Fibroblast of upper back skin (primary cell): ENCODE measurements at places on chromosomes 16 and 17.

DNA sequence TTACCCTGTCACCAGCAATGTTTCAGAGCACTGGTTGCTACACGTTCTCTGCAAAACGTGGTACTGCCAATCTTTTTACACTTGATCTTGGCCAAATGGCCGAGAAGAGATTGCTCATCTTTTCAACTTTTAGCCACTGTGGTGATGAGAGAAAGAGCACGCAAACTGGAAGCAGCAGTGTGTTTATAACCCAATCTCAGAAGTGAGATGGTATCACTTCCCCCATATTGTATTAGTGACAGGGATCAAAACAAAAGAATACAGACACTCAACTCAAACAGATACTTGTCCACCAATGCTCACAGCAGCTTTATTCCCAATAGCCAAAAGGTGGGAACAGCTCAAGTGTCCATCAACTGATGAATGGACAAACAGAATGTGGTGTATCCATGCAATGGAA, 72.1 kb upstream of the FA2H start:
- no peak for DNase-seq

DNA sequence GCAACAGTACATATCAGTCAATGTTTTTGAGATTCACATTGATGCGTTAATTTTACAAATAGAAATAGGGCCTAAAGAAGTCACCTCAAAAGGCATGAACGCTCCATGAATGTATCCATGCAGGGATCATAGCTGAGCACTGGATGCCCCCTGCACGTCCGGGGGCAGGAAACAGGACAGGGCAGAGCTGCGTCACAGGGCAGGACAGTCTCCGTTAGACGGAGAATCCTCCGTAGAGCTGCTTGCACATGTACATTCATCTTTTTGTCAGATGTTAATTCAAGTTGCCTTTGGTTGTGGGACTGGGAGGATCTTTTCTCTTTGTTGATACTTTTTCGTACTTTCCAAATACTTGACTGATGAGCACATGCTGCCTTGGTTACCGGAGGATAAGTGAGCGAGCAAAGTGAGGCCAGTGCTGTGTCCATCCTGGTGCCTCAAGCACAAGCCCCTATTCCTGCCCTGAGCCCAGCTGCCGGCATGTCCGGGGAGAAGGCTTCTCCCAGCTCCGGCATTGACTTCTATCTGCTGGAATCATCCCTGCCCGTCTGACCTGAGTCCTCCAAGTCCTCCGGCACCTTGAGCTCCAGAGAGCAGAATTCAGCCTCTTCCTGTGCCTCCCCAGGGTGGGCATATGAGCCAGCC, 15.0 kb downstream of the GAA start:
- no peak for DNase-seq

DNA sequence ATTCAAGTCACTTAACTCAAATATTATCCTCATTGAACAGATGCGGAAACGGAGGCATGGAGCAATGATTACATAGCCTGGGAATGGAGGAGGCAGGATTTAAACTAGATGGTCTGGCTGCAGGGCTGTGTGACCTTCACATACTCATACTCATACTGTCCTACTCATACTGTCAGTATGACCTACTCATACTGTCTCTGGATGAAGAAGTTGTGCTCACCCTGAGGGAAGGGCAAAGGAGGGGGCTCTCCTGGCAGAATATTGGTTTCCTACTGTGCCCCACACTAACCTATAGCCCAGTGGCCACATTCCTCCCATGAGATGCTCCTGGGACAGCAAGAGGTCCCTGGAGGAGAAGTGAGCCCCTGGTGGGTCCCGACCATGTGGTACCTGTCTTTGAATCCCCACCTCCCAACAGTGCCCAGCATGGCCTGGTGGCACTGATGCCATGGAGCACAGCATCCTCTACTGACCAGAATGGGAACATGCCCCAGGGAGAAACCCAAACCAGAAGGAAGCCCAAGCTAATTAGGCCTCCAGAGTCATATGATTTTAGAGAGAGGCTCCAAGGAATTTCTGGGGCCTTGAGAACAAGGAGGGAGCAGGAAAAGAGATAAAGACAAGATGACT, 197.3 kb upstream of the SDK2 start:
- DNase-seq, result peak; percentile 10

DNA sequence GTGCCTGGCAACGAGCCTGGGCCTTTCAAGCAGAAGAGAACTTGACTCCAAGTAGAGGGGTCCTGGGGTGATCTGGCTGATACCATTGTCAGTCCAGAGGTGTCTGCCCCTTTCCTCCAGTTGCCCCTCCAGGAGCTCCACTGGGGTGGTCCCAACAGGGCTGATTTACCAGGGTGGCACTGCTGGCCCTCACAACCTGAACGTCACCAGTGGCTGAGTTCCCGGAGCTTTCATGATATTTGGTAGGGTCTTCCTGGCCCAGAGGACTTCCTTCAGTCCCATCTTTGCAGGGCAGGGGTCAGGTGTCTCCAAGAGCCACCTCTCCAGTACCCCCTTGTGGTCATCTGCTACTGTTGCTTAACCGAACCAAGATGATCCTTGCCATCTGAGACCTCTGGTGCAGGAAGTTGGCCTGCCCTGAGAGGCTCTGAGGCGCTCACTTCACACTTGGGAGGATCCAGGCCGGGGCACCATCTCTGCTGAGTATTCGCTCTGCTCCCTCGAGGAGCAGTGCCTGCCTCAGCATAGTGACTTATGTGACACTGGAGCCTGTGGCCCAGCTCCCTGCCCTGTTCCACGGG, 3.5 kb downstream of the LIMD2 start:
- peak; percentile 24 for DNase-seq

DNA sequence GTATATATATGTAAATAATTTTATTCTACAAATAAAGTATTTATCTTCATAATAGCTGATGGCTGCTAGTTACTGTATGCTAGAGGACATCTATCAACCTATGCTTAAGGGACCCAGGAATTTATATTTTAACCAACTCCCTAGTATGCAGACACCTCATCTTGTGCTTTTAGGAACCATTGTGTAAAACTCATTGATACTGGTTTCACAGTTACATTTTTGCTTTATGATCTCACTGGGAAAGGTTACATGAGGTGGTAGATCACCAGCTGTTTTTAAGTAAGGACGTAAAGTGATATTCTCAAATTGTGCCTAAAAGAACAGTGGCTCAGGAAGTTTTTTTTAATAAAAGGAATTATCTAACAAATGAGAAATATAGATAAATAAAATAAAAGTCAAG, 56.4 kb downstream of the VMP1 start:
- DNase-seq, result peak; percentile 93

- no peak for DNase-seq
These were observed 5.0 kb downstream of the ESRP2 start for GRCh38 chr16:68230956-68231355.

DNA sequence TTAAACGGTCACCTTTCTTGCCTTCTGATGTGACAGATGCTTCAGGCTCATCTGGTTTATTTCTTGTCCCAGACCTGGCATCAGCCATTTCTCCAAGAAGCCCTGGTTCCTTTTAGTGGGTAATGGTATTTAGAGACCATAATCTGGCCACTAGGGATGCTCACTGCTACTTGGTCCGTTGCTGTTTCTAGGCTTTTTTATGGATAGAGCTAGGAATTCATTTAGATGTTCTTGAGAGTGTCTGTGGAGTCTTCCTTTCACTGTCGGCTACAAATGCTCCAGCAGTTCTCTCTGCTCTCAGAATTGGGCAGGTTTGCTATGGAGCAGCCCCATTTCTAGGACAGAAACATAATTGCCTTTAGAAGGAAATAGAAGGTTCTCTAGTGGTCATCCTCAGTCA, 214.5 kb downstream of the KATNIP start:
- DNase-seq, result no peak

GRCh38 chr17:11406716-11407115, 165.7 kb downstream of the SHISA6 start:
- no peak for DNase-seq

DNA sequence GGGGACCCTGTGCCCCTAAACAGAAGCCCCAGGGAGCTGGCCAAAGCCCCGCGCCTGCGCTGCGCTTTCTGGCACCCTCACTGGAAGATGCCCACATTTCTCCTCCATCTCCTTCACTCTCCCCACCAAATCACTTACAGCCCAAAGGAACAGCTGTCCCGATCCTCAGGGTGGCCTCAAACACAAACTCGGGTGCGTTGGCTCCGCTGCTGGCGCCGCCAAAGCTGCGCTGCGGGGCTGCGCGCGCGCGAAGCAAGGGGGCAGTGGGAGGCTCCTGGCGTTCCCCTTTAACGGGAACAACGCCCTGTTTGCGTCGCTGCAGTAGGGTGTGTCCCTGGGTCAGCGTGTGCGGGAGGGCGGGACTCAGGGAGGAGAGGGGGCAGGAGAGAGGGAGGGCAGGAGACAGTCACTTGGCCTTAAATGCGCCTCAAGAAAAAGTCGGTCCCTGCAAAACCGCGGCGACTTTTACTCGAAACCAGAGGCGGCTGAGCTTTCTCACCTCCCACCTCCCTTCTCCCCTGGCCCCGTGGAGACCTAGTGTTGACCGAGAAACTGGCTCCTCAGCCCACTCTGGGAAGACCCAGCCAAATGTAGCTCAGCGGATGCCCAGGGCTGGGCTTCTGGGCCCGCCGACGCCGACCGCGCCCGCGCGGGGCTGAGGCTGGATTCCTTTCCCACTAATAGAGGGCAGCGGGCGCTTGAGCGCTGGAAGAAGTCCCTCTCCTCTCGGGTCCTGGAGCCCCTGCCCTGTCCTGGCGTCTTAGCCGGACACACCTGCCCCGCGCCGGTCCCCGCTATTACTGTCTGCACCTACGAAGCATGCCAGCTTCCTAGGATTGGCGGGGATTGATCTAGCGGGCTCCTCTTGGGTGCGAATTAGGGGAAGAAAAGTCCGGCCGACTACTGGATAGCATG, 2.6 kb downstream of the PMP22 start:
- peak; percentile 79 for DNase-seq

DNA sequence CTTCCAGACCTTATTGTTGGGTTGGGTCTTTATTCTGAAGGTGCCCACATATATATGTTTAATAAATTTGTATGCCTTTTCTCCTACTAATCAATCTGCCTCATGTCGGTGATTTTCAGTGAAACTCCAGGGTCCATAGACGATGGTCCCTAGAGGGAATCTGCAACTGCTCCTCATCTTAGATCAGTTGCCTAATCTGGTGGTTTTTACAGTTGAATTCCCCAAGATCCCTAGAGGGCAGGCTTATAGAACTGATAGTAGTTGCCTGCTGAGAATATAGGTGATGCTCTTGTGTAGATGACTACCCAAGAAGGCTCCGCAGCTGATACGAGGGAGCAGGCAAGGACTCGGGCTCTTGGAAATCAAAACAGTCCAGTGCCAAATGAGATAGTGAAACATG, 619.2 kb upstream of the C16orf82 start:
- no peak for DNase-seq

DNA sequence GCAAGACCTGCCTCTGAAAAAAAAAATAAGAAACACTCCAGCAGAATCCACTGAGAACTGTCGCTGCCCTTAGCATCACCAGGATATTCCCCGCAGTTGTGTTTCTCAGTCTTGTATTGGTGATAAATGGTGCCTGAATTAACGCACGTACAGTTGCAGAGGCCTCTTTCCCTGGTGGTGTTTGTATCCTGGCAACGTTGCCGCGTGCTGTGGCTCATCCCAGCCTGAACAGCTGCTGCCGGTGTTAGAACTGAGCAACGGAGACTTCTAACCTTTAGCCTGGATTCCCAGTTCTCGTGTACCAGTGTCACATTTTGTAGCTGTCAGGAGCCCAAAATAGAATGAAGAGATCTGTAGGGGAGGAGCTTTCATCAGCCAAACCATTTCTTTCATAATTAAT, 4.8 kb downstream of the MLYCD start:
- DNase-seq, result no peak

- DNase-seq, result no peak
These were observed 63.9 kb upstream of the RPH3AL start for GRCh38 chr17:416293-417206.

DNA sequence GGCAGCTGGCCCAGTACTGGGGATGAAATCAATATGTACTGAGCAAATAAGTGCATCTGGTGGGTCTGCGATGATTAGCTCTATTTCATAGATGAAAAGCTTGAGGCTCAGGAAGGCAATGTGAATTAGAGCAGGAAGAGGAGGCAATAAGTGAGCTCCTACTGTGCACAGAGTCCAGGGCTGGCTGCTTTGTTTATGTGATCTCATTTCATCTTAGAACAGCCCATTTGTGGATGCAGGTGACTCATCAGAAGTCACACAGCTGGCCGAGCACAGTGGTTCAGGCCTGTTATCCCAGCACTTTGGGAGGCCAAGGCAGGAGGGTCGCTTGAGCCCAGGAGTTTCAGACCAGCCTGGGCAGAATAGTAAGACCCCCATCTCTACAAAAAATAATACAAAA, 7.1 kb downstream of the TMEM114 start:
- peak; percentile 13 for DNase-seq

DNA sequence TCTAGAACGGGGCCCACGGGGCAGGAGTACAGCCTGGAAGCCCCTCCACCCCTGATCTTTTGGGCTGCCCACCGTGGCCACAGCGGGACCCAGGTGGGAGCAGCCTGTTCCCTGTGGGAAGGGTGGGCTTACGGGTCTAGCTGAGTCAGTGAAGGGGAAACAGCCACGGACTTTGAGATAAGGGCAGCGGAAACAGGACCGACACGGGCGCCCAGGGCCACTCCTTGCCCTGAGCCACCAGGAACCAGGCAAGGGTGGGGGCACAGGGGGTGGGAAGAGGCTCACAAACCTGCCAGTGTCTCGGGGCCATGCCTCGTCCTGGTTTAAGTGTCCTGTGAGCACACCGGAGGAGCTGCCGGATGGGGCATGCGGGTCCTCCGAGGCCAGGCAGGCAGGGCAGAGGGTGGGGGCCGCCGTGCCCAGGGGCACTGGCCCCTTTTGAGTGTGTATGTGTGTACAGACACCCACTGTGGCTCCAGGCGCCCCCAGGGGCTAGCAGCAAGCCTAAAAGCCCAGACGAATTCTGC, 47.6 kb upstream of the PVALEF start:
- no peak for DNase-seq

DNA sequence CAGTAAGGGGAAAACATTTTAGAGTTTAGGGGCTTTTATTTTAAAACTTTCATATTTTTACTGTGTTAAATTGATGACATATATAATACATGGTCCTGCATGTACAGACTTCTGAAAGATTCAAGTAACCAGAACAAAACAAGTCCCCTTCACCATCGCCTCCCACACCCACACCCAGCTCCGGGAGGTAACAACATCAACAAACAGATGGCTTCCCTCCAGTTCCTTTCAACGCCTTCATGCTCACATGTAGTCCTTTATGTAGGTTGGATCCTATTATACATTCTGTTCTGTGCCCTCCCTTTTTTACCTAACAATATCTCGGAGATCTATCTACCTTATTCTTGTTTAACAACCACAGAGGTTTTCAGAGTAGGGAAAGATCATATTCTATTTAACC, 30.5 kb downstream of the GINS3 start:
- DNase-seq, result no peak

GRCh38 chr17:78294356-78294755, 62.9 kb downstream of the TMEM235 start:
- no peak for DNase-seq

GRCh38 chr17:56699186-56699894, 105.8 kb downstream of the NOG start:
- DNase-seq, result peak; percentile 99
